ENCODE measurements at places on chromosomes 13 and 19.

GRCh38 chr19:45118106-45118505 is 25.1 kb downstream of the PPP1R37 start:
- DNase-seq = no peak

DNA sequence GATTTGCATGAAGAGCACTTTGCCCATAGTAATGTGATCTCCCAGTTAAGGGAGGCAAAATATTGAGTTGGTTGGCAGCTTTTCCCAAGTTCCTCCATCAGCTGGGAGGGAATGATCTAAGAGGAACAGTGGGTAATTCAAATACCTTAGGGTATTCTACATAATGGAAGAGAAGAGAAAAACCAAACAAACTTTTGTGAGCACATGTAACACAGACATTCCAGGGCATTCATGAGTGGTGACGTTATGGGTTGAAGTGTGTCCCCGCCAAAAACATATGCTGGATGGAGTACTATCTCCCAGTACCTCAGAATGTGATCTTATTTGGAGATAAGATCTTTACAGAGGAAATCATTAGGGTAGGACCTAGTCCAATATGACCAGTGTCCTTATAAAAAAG is 220.1 kb downstream of the FOXO1 start:
- DNase-seq = no peak

- DNase-seq = no peak
Measured at GRCh38 chr19:57682226-57682766, 519 bp downstream of the ZNF551 start.

- no peak for DNase-seq
Measured at GRCh38 chr13:27079421-27079958, 92.1 kb downstream of the USP12 start.

GRCh38 chr13:113105032-113105920 is at the start of gene F7:
F7 (plus strand) TSS chr13:113105791; CDS start chr13:113105842, 51 bp downstream.
- no peak for DNase-seq

DNA sequence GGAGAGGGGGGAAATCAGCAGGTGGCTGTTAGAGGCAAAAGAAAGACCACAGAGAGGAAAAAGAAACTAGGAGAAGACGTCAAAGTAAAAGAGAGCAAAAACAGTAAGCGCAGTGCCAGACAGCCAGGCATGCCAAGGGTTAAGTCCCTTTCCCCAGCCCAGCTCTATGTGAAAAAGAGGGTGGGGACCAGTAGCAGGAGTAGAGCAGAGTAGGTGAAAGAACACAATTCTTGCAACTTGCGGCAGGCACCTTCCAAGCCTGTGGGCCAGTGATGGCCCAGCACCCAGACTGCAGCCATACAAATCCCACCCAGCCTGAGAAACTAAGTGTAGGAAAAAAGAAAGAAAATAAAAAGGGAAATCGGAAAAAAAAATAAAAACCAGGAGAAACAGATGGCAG is 64.2 kb upstream of the ZNF85 start:
- DNase-seq = no peak

- no peak for DNase-seq
Measured at GRCh38 chr19:53878776-53879139, 3.2 kb upstream of the PRKCG start.

DNA sequence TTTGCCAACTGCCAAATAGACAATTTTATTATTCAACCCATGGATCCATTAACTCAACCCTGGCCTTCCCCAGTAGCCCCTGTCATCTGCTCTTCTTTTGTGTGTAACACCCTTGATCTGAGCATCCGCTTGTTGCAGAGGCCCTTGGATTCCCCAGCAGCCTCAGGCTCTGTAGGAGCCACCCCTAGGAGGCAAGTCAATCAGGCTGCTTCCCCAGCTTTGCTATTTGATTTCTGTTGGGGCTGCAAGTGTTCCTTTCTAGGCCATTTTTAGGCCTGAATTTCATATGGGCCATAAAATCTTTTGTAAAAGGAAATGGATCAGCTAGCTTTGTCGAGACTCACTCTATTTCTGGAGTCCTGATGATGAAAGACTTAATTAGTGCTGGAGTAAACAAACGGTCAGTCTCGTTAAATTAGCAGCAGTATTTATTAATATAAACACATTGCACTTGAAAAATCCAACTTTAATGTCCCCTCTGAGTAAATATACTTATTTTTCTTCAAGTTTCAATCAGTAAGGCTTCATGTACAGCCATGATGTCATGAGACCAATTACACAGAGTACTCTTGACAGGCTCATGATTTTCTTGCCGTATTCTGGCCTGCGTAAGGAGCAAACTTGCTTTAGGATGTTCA is 105.3 kb downstream of the RGCC start:
- DNase-seq = no peak

GRCh38 chr19:49442354-49442753 is 1.0 kb upstream of the SLC17A7 start:
- no peak for DNase-seq

- DNase-seq = no peak
Measured at GRCh38 chr19:7109678-7110289, 40.3 kb downstream of the ZNF557 start.

- DNase-seq = no peak
Measured at GRCh38 chr13:29782798-29783197, 67.6 kb downstream of the UBL3 start.
